Fibroblast of skin of right quadriceps (primary cell): ENCODE measurements at places on chromosomes 3 and 15.

- peak; percentile 79 for DNase-seq
Observed at GRCh38 chr3:150407808-150408220, 284 bp upstream of the TSC22D2 start.

DNA sequence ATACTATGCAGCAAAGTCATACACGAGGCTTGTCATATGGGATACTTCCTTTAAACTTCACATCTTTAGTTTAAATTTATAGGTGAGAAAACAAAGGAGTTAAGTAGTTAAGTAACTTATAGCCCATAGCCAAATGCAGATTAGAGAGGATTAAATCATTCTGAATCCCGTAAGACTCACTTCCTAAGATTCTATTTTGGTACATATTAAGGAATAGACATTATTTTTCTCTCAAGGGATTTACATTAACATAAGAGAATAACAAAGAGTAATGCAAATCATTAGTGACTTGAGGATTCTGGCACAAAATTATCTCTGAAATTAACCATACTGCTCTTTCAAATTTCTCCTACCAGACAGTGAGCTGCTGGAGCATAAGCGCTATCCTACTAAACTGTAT is 747.4 kb upstream of the ARPP21 start:
- no peak for DNase-seq

- no peak for DNase-seq
Observed at GRCh38 chr3:179276001-179276400, 25.1 kb upstream of the KCNMB3 start.

DNA sequence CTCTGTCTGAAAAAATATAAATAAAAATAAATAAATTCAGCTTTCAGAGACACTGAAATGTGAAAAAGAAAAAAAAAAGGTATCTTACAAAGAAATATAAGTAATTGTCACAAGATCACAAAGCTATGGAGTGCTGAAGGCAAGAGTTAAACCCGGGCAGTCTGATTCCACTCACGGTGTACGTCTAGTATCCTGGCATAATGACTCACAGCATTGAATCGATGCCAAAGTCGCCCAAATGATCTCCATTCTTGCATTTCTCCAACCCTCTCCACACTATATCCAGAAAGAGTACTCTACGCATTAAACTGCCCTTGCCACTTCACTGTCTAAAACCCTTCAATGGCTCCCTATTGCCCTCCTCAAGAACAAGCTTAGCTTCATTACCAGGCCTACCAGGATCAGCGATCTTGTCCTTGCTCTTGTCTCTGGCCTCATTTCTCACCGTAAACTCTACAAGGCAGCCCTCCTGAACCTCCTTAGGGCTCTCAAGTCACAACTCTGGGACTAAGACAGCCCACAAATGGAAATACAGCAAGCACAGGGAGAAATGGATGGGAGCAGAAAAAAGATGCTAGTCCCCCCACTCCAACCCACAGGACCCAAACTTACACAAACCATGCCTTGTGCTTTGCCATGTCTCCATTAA is 7.7 kb downstream of the SUCLG2 start:
- peak; percentile 13 for DNase-seq

GRCh38 chr3:153356908-153357307 is 194.9 kb downstream of the RAP2B start:
- DNase-seq = no peak

GRCh38 chr3:38579141-38579540 is 70.3 kb downstream of the SCN5A start:
- no peak for DNase-seq

GRCh38 chr3:27625864-27626263 is 96.3 kb downstream of the EOMES start:
- DNase-seq = peak; percentile 29

GRCh38 chr3:150931745-150932144 is 26.5 kb upstream of the MINDY4B start:
- no peak for DNase-seq

DNA sequence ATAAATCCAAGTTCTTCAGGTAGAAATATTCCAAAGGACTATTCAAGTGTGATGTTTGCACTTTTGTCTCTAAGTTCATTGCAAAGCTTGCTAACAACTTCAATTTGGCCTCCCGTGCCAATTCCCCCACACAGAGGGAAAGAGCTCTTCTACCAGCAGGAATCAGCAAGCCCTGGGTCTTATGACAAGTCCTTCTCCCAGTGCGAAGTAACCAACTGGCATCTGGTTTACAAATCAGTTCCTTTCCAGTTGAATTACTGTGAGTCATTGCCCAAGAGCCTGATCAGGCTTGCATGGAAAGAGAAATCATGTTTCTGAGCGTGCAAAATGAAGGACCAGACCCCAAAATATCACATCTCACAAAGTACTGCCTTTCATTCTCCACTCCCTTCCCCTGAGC is 62.7 kb upstream of the SLCO3A1 start:
- DNase-seq = no peak

- DNase-seq = no peak
Observed at GRCh38 chr3:23686519-23686918, 119.2 kb upstream of the UBE2E1 start.

GRCh38 chr15:77622209-77622933 is 10.3 kb downstream of the LINGO1 start:
- DNase-seq = no peak

- DNase-seq = no peak
Observed at GRCh38 chr3:45890405-45890804, 4.1 kb downstream of the CCR9 start.

- no peak for DNase-seq
Observed at GRCh38 chr3:193686665-193687483, 93.9 kb downstream of the OPA1 start.

GRCh38 chr3:190360228-190360627 is 27.7 kb upstream of the CLDN16 start:
- DNase-seq = no peak

- no peak for DNase-seq
Observed at GRCh38 chr3:63128380-63128779, 149.7 kb upstream of the SYNPR start.

GRCh38 chr3:115761927-115762305 is 138.6 kb downstream of the GAP43 start:
- no peak for DNase-seq

- DNase-seq = no peak
Observed at GRCh38 chr3:120281261-120281660, 3.8 kb downstream of the GPR156 start.

- DNase-seq = peak; percentile 8
Observed at GRCh38 chr3:42755681-42756578, 17.1 kb downstream of the CCDC13 start.

DNA sequence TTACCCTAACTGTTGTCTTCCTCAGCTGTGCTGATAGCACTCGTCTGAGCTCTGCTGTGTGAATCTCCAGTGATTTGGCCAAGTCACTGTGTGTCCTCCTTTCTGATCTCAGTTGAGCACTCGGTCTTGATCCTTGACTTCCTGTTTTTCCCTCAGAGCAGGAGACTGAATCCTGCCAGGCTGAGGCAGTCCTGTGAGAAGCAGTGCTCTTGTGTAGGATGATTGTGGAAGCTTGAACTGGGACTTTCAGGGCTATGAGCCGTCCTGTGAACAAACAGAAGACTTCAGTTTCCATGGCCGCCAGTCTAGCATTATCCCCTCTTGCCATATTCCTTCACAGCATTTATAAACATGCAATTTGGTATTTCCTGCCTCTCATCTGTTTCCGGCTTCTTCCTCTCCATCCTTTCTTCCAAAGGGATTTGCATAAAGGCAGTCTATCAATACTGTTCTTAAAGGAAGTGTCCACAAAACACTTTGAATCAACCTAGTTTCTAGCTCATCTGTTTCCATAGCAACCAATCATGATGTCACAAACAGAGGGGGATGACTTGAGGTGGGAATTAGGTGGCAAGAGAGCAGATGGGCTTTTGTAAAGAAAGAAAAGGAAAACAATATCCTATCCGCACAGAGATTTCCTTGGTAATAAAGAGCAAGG is 237.2 kb downstream of the AGBL1 start:
- no peak for DNase-seq

- no peak for DNase-seq
Observed at GRCh38 chr3:141380279-141380678, 12.0 kb downstream of the ZBTB38 start.
